ENCODE measurements at places on chromosomes 3 and 15.

DNA sequence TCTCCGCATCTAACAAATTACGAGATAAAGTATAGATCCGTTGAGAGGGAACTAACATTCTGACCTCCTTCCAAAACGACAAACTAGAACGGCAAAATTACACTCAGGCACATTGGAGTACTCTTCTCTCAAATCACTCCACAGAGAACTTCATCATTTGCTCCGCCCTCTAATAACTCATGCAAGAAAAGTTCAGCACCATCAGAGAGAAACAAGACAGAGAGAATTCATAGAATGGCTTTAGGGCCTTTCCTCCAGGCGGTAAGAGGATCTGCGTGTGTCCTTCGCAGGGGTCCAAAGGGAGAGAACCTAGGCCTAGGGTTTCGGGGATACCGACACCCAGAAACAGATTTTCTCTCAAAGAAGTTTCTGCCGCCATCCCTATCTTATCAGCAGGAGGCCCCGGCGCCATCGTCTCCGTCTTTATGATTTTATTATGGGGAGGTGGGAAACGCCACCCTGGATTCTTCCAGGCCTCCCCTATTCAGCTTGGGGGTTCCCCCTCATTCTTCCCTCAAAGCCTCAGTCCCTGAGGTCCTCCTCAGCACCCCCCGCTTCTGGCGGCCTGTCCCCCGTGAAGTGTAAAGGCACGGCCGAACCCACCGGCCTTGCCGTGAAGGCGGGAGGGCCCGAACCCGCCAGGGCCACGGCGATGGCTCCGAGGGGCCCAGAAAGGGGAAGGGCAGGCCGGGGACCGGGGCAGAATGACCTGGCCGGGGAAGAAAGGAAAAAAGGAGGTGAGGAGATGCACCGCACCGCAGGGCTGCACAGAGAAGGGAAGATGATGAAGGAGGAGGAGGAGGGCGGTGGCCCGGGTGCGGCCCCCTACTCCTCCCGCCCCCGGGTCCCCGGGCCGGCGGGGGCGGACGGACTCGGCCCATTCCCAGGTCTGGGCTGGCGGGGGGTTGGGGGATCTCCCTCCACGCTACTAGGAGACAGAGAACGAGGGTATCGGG lies 768 bp downstream of the UBXN7 start:
- peak; percentile 75 for DNase-seq

DNA sequence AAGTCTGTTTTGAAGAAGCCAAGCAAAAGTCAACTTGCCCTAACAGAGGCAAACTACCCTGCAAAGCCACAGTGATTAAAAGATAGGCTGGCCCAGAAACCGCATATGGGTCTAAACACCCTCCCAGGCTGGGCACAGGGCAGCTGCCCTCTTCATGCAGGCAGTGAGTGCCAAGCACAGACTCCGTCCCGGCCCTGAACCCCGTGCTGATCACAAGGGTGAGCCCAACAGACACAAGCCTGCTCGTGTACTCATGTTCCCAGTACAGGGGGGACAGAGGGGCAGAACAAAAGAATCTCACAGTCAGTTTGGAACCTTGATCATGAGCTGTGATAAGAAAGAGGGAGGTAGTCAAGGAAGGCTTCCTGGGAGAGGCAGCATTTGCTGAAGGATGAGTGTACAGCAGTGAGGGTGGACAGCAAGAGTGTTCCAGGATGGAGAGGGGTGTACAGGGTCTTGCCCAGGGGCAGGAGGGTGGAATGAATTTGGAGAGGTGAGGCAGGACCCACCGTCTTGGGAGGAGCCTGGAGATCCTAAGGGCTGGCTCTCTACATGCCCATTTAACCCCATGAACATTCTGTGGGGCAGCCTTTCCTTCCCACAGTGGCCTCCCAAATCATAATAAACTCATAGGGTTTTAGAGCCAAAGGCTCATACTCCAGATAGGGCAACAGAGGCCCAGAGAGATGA lies 43.2 kb upstream of the PRR23E start:
- no peak for DNase-seq

DNA sequence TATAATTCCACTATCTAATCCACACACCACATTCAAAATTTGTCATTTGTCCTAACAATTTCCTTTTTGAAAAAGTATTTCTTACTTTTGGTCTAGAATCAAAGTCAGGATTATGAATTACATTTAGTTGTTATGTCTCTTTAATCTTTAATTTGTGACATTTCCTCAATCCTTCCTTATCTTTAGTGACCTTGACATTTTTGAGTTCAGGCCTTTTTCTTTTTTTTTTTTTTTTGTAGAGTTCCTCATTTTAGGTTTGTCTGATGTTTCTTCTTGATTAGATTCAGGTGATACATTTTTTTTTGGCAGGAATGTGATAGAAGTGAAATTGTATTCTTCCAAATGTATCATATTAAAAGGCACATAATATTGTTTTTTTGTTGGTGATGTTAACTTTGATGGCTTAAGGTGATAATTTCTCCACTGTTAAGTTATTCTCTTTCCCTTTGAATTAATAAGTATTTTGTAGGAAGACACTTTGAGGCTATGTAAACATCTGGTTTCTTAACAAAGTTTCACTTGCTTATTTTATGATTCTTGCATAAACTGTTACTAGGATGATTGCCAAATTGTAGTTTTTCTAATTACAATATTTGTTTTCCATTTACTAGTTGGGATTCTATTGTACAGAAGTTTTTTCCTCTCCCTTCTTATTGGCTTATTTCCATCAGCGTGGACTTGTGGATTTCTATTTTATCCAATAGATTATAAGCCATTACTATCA lies 16.3 kb downstream of the SLC35G2 start:
- DNase-seq = no peak

- no peak for DNase-seq
These were observed 192.6 kb upstream of the LYSMD4 start for GRCh38 chr15:99925661-99926461.
